H7 (cell line): ENCODE measurements at places on chromosomes 3 and 15.

GRCh38 chr15:98330692-98331435 is 317.5 kb upstream of the IGF1R start:
- DNase-seq: no peak

- DNase-seq: no peak
These were observed 178.2 kb upstream of the CGNL1 start for GRCh38 chr15:57198131-57198530.

DNA sequence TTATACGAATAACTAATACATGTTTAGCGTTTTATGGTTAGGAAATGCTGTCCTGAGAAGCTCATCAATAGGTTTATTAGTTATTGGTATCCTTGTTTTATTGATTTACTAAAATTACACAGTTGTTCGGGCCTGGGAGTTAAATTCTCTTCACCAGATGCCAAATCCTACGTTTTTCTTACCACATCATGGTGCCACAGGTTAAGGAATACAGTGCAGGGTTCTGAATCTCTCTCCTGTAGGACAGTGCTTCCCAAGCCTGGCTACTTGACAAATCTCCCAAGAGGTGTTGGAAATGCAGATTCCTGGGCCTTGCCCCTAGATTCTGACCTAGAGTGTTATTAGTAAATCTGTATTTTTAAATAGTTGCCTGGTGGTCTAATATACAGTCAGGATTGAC is 273.4 kb upstream of the LRRFIP2 start:
- no peak for DNase-seq

DNA sequence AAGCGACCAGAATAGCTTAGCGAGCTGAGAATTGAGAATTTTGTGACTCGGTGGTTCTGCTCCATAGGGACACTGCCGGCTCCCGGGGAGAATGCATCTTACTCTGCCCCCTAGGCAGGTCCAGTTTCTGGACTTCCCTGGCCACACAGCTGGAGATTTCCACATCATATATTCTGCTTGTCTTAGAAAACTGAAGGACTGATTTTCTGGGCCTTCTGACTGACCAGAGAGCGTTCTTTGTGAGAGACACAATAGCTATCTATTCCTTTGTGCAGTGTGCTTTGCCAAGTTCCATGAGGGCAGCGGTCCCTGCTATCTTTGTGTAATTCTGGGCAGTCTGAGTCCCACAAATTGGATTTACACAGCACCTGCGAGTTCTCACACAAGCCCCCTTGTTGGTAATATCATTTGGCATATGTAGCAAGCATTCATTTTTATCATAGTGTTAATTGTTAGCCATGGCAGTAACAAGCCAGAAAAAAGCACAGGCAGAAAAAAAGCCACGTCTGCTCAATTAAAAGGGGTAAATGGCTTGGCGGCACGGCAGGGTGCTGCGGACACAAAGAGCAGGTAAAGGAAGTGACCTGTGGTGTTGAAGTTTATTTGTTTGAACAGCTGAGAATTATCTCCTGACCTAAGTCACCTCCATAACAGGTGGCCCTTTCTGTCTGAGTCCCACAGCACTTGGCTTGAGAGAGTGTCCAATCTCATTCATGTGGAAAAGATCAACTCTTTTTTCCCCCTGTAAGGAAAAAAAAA is 688.7 kb downstream of the TUSC7 start:
- DNase-seq: no peak

- DNase-seq: no peak
These were observed 2.5 kb upstream of the DPH6 start for GRCh38 chr15:35548435-35548834.

- no peak for DNase-seq
These were observed 273.3 kb upstream of the ICE2 start for GRCh38 chr15:60751985-60752952.

- no peak for DNase-seq
These were observed 209.7 kb downstream of the WDR72 start for GRCh38 chr15:53549697-53550305.

DNA sequence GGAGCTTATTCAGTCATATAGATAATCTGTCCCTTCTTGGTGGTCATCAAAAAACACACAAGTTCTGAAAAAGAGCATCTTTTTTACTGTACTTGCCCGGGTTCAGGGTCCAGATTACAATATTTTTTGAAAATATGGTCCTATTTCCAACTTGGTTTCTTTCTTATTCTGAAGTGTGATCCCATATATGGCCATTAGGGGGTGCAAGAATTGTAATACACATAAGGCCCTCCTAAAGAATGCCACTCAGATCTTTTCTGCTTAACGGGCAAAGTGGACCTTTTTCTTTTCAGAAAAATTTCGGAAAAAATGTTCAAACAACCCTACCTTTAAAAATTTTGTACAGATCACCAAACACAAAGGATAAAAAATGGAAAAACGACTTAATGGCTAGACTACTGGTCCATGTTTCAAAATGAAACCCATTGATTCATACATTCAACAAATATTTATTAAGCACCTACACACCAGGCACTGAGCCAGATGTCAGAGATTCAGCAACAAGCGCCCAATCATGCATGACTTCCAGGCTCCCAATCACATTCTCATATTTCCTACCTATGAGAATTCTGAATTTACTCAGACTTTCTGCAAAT is 102.0 kb upstream of the MYRIP start:
- DNase-seq: peak; percentile 15

- DNase-seq: no peak
These were observed 49.6 kb downstream of the SHQ1 start for GRCh38 chr3:72798552-72799195.
